Activated CD4-positive, alpha-beta T cell treated with anti-CD3 and anti-CD28 coated beads, Interleukin-2, amount 50 U/mL, for 1 hour (primary cell): ENCODE measurements at places on chromosomes 5 and 9.
A peak's percentile ranks its signal among the peaks of the same experiment; 100 is the strongest.

DNA sequence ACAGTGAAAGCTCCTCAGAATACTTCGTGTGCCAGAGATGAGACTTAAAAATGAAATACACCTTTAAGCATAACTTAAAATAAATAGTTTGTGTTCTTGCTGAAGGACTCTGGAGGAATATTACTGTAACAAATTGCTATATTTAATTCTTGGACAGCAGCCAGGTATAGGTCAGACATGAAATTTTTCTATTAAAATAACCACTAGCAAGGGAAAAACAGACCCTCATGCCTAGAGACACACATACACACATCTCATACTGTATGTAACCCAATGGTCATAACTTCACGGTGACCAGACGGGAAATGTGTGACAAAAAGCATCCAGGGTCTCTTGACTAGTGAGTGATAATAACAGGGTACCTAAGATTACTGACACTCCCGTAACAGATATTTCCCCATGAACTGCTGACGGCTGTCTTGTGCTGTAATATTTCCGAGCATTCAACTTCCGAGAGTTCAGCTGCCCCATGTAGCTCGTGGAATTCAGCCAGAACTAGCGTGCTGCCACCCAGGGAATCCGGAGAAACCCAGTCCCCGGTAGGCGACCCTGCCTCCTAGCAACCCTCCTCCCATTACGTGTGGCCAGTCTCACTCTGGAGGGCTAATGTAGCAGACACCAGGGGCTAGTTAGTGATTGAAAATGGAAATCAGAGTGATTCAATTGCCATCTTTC is 2295.1 kb upstream of the WWC1 start:
- no peak for DNase-seq

GRCh38 chr5:179337796-179338676 is 7.2 kb downstream of the ADAMTS2 start:
- no peak for DNase-seq

DNA sequence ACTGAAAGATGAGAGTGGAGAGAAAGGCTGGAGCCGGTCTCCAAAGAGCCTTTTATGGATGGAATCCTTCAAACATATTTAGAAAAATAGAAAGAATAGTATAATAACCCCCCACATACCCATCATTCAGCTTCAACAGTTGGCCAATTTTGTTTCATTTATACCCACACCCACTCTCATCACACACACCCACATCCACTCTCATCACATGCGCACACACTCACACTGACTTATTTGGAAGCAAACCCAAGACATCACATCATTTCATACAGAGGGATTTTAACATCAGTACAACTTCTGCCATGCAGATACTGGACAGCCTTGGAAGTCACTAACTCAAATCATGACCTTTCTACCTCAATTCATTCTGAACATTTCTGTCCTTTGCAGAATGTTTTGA is 72.8 kb upstream of the CPLX2 start:
- DNase-seq = no peak

- DNase-seq = no peak
Observed at GRCh38 chr5:26579712-26580111, 458.7 kb downstream of the CDH9 start.

- DNase-seq = no peak
Observed at GRCh38 chr9:93295456-93296076, 111.6 kb downstream of the WNK2 start.

- DNase-seq = peak; percentile 49
Observed at GRCh38 chr9:111896942-111897600, 457 bp downstream of the UGCG start.

DNA sequence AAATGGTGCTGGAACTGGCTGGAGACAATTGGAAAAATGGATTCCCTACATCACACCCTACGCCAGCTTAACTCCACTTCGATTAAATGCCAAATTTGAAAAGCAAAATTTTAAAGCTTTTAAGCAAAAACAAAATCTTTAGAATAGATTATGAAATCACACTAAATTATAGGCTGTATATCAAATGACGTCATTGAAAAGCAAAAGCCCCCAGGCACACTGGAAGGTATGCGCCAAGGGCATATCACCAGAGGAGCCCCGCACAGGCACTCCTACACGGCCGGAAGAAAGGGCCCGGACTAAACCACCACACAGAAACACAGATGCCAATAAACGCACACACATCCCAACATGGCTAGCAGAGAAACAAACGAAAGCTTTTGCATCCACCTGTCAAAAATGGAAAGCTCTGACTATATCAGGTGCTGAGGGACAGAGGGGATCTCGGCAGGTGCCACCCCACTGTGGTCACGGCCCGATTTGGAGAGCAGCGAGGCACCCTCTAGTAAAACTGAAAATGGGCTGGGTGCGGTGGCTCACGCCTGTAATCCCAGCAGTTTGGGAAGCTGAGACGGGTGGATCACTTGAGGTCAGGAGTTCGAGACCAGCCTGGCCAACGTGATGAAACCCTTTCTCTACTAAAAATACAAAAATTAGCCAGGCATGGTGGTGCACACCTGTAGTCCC is 17.0 kb upstream of the MXD3 start:
- DNase-seq = no peak

- no peak for DNase-seq
Observed at GRCh38 chr5:96958977-96959376, 23.1 kb downstream of the LNPEP start.

DNA sequence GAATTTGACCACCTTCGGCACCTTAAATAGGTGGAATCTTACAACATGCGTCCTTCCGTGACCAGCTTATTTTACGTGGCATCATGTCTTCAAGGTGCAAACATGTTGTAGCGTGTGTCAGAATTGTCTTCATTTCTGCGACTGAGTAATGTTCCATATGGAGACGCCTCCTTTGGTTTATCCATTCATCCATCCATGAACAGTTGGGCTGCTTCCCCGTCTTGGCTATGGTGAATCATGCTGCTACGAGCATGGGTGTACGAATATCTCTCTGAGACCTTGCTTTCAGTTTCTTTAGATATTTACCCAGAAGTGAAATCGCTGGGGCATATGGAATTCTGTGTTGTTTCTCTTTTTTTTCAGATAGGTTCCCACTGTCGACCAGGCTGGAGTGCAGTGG is 391.9 kb upstream of the IRX2 start:
- DNase-seq = no peak

DNA sequence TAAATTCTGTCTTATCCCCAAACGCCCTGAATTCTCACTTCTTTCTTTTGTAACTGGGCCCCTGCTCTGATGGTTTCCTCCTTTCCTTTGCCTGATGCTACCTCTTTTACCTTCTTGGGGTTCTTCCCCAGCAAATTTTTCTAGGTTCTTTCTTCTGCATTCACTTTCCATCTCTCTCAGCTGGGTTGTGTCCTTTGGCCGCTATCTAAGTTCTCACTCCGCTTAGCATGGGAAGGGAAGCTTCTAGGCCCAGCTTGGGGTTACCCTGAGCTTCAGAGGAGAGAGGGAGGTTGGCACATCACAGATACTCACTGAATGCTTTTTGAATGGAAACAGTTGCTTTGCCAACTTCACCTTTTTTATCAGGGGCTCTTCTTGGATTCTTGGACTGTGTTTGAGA is 17.0 kb downstream of the PALM2AKAP2 start:
- no peak for DNase-seq

DNA sequence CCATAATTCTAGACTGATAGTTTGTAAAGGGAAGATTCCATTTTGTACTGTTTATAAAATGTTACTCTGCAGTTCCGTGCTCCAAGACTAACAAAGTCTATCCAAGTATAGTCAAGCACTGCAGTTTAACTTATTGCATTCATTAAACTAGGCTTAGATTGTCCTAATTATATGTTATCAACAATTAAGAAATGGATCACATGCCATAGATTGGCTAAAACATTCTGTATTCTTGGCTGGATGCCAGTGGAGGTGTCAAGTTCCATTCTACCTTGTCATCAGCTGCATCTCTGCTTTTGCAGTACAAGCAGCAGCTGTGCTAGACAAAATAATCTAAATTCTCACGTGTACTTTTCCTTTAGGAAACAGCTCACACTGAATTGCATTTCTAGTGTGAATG is 69.4 kb upstream of the MEF2C start:
- DNase-seq = no peak

- no peak for DNase-seq
Observed at GRCh38 chr5:176550275-176550831, 1.2 kb downstream of the CDHR2 start.

GRCh38 chr9:116812231-116813030 is 125.3 kb downstream of the TRIM32 start:
- no peak for DNase-seq

GRCh38 chr5:142922223-142922952 is 152.2 kb downstream of the ARHGAP26 start:
- no peak for DNase-seq

DNA sequence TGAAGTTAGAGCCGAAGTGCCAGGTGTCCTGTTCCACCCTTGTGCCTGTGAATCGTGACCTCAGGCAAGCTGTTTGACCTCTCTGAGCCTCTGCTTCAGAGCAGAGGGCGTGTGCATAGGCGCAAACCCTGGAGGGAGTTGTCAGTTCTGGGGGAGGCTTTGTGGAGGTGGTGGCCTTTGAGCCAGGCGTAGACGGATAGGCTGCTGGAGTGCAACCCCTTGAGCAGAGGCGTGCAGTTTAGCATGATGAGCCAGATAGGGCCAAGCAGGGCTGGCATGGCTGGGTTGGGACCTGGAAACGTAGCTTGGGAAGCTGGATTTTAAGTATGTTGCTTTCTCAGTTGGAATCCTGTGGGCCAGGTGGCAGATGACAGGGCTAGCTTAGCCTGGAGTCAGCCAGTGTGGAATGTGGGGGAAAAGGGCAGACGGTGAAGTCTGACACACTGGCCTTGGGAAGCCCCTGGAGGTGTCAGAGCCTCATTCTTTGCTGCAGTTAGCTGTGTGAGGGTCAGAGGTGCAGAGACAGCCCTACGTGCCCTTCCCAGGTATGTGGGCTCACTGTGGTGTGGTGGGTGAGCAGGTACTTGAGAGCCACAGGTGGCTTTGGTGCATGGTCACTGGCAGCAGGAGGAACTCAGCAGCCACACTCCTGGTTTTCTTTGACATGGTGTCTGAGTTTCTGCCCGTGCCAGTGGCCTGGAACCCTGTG is 93.4 kb downstream of the DAB2IP start:
- DNase-seq = no peak

- DNase-seq = no peak
Observed at GRCh38 chr9:116323571-116323970, 170.0 kb downstream of the PAPPA start.

DNA sequence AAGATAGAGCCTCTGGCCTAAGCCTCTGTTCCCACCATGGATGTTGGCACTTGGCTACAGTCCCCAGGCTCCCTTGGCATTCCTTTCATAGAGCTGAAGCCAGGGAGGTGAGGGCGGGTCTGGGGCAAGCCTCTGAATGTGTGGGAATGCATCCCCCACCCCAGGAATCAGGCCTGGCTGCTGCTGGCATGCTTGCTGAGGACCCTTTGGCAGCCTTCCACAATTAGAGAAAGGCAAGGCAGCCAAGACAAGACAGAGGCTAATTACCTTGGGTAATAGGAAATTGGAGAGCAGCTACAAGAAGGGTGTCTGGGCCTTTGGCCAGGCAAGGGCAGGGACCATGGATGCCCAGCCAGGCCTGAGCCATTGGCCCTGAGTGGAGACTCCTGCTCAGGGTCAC is 204.4 kb upstream of the TRIM32 start:
- DNase-seq = no peak

- no peak for DNase-seq
Observed at GRCh38 chr5:14406554-14406849, 175.1 kb upstream of the OTULINL start.

DNA sequence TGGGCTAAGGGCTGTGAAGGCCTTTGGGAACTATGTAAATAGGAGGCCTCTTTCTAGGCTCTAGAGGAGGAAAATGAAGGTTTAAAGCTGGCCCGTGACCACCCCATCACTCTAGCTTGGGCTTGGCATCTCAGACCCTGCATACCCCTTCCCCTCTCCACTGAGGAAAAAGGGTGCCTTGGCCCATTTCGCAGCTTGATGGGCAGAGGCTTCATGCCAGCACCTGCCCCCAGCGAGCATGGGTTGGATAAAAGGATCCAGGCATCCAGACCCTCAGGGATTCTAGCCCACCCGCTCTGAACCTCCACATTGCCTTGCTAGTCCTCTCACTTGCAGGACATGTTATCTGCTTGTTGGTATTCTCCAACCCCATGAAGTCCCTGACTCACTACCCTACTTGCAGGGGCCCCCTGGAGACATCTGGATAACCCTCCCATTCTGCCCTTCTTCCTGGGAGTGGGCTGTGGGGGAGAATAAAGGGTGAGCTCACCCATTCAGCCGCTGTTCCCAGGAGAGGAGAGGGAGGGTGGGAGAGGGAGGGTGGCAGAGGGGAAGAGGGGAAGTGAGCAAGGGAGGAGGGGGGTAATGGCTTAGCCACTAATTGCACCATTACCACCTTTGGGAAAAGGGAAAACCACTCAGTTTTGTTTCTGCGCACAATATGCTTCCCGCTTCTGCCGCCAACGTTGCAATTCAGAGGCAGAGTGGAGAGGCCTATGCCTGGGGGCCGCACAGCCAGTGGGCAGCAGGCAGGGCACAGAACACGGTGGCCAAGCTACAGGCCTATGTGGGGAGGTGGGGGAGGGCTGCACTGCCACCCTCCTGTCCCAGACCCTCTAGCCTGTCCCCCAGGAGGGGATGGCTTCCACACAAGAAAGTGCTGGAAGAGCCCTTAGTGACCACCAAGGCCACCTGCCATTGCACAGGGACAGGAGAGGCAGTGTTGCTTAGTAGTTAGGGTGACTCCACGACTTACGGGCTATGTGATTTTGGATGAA is 2.1 kb upstream of the CAMK2A start:
- no peak for DNase-seq

- DNase-seq = no peak
Observed at GRCh38 chr9:120765910-120766425, 27.2 kb downstream of the FBXW2 start.

GRCh38 chr5:10403829-10404228 is 37.9 kb upstream of the ROPN1L start:
- no peak for DNase-seq

- DNase-seq = no peak
Observed at GRCh38 chr5:138875946-138876345, 811 bp upstream of the LRRTM2 start.

DNA sequence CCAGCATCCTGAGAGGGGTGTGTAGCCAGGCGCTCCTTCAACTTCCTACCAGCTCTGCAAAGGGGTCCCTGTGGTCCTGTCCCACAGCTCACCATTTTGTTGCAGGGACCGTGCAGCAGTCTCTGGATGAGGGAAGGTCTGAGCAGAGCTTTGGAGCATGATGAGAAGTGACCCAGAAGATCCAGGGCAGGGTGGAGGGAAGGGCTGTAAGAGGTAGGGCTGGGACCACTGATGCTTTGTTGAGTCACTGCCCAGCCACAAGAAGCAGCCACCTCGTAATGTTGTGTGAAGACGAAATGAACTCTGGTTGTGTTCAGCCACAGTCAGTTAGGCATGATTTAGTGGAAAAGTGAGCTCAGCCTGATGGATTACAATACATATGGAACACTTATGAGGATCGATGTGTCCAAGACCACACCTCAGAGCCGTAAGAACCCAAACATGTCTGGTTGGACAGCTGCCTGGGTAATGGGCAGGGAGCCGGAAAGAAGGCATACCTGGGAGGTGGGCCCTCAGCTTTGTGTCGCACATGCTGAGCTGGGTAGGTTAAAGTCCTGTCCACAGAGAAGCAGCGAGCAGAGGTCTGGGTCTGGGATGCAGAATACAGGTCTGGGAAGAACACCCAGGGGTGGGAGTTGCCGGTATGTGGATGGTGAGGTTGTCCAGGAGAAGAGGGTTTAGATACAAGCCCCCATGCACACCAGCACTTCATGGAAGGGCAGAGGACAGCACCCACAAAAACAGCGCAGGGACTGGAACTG is 250.1 kb downstream of the GADD45G start:
- no peak for DNase-seq
